Testis (tissue), 5 donors: ENCODE measurements at places on chromosomes 11 and 22. TPM values are rescaled to one million over a fixed set of nuclear protein-coding genes. Genes with fewer than 3 reads are reported as not detected.

Gene OR51B2
- total RNA-seq, result not detected

Gene OOSP3
- not detected for total RNA-seq

Gene CABP2
- total RNA-seq, result not detected

Gene PTGDR2
- total RNA-seq, result 0.81 TPM

Gene C1QTNF5
- 4.7 TPM for total RNA-seq

Gene DNAJB13
- 14.3 TPM for total RNA-seq

Gene NPAS4
- 1.4 TPM for total RNA-seq

Gene OLFML1
- total RNA-seq, result 2.9 TPM

Gene PLEKHA7
- 63.9 TPM for total RNA-seq

Gene TMEM121B
- total RNA-seq, result 3.3 TPM

Gene TSSK2
- 66.0 TPM for total RNA-seq

Gene TMEM126B
- total RNA-seq, result 36.2 TPM

Gene MRGPRF
- 10.0 TPM for total RNA-seq

Gene OR6T1
- total RNA-seq, result not detected

Gene CRYAB
- 18.4 TPM for total RNA-seq

Gene CACNA1I
- total RNA-seq, result 2.0 TPM

Gene OR4A5
- total RNA-seq, result not detected

Gene SPDYC
- 1.2 TPM for total RNA-seq

Gene TMEM191B
- total RNA-seq, result 79.9 TPM

Gene GSTT2
- not detected for total RNA-seq

Gene DEUP1
- total RNA-seq, result 11.7 TPM

Gene OR6A2
- 2.2 TPM for total RNA-seq

Gene PRR5
- total RNA-seq, result 50.4 TPM

Gene TRPC6
- 4.1 TPM for total RNA-seq

Gene SERPING1
- total RNA-seq, result 113 TPM

Gene FAM180B
- total RNA-seq, result not detected

Gene DKK3
- 185 TPM for total RNA-seq

Gene NLRP10
- not detected for total RNA-seq

Gene OR52H1
- 1.9 TPM for total RNA-seq

Gene LRRC4C
- 0.56 TPM for total RNA-seq

Gene KRTAP5-1
- not detected for total RNA-seq

Gene CTR9
- 50.9 TPM for total RNA-seq

Gene RAB38
- total RNA-seq, result 5.9 TPM

Gene PPARA
- total RNA-seq, result 19.9 TPM

Gene CTTN
- 377 TPM for total RNA-seq

Gene KBTBD3
- 8.5 TPM for total RNA-seq

Gene A4GALT
- total RNA-seq, result 15.7 TPM

Gene OR8B12
- not detected for total RNA-seq

Gene NXPE2
- 0.81 TPM for total RNA-seq

Gene OR51I1
- 1.1 TPM for total RNA-seq

Gene UPK2
- not detected for total RNA-seq

Gene ACR
- 88.7 TPM for total RNA-seq

Gene KREMEN1
- total RNA-seq, result 54.5 TPM

Gene RFPL3
- total RNA-seq, result 3.6 TPM

Gene CHRM1
- total RNA-seq, result 0.39 TPM

Gene GPHA2
- total RNA-seq, result 7.0 TPM

Gene ESAM
- 6.0 TPM for total RNA-seq

Gene YWHAH
- total RNA-seq, result 47.6 TPM

Gene OR52A1
- total RNA-seq, result 0.47 TPM

Gene MYRF
- 10.7 TPM for total RNA-seq

Gene DLG2
- total RNA-seq, result 13.8 TPM

Gene CNGA4
- total RNA-seq, result 7.9 TPM

Gene SLC5A1
- total RNA-seq, result 4.8 TPM

Gene MAJIN
- 14.4 TPM for total RNA-seq
